ENCODE measurements at places on chromosomes 11 and 22.
A peak's percentile ranks its signal among the peaks of the same experiment; 100 is the strongest.

- H3K36me3 ChIP-seq, result no peaks in the 10 kb centered on the region
- no peak overlapping the region for H3K27ac ChIP-seq
- DNase-seq, result no peak
- H3K4me3 ChIP-seq, result no peak overlapping the region
- H3K27me3 ChIP-seq, result no peaks in the 10 kb centered on the region
These were observed 417.9 kb upstream of the DDI1 start for GRCh38 chr11:103618528-103618927.

- no peak overlapping the region for H3K4me3 ChIP-seq
- peaks cover 16% of the 10 kb centered on the region for H3K4me1 ChIP-seq
- no peaks in the 10 kb centered on the region for H3K27me3 ChIP-seq
- H3K27ac ChIP-seq, result no peak overlapping the region
These were observed 112.9 kb upstream of the GRK3 start for GRCh38 chr22:25451480-25452114.

- peak overlapping the region; percentile 20 for H3K27ac ChIP-seq
- H3K36me3 ChIP-seq, result no peaks in the 10 kb centered on the region
- peak overlapping the region; percentile 85 for H3K4me3 ChIP-seq
- peaks cover 38% of the 10 kb centered on the region for H3K4me1 ChIP-seq
These were observed 874 bp downstream of the ZFTA start for GRCh38 chr11:63767565-63768236.

DNA sequence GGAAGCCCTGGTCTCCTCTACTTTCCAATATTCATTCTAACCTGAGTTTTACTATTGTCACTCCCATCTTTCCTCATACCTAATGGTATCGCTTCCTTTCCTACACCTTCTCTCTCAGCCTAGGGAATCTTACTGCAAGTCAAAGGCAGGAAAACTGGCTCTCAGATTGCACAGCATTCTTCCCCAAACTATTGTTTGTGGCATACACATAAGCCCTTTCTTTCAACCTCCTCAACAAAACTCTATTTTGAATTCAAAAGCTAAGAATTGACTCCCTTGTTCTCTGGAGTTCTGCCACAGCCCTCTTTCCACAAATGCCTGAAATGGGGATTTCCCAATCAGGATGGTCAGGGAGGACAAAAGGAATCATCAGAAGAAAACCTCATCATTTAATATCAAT, 181.5 kb downstream of the FAM76B start:
- H3K27me3 ChIP-seq, result no peaks in the 10 kb centered on the region
- H3K36me3 ChIP-seq, result no peaks in the 10 kb centered on the region
- no peak overlapping the region for H3K4me3 ChIP-seq
- no peak overlapping the region for H3K27ac ChIP-seq
- DNase-seq, result no peak
- no peaks in the 10 kb centered on the region for H3K4me1 ChIP-seq

GRCh38 chr11:134471087-134471715, 59.2 kb upstream of the B3GAT1 start:
- no peak for DNase-seq
- H3K4me1 ChIP-seq, result no peaks in the 10 kb centered on the region
- peaks cover 12% of the 10 kb centered on the region for H3K27me3 ChIP-seq
- no peaks in the 10 kb centered on the region for H3K36me3 ChIP-seq

DNA sequence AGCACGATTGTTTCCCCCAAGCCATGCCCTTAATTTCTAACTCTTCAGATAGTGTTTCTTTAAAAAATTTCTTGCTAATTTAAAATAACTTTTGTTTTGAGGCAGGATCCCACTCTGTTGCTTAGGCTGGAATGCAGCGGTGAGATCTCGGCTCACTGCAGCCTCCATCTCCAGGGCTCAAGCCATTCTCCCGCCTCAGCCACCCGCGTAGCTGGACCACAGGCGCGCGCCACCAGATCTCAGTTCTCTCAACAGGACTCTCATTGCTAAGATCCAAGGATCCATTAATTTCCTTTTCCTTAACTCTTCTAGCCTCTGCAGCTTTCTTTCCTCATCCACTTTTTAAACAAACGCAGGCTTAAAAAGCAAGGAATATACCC, 327 bp upstream of the MED17 start:
- H3K4me1 ChIP-seq, result peaks cover 14% of the 10 kb centered on the region
- peak overlapping the region; percentile 99 for H3K4me3 ChIP-seq
- peak overlapping the region; percentile 98 for H3K27ac ChIP-seq
- H3K27me3 ChIP-seq, result no peaks in the 10 kb centered on the region
- no peak for DNase-seq

DNA sequence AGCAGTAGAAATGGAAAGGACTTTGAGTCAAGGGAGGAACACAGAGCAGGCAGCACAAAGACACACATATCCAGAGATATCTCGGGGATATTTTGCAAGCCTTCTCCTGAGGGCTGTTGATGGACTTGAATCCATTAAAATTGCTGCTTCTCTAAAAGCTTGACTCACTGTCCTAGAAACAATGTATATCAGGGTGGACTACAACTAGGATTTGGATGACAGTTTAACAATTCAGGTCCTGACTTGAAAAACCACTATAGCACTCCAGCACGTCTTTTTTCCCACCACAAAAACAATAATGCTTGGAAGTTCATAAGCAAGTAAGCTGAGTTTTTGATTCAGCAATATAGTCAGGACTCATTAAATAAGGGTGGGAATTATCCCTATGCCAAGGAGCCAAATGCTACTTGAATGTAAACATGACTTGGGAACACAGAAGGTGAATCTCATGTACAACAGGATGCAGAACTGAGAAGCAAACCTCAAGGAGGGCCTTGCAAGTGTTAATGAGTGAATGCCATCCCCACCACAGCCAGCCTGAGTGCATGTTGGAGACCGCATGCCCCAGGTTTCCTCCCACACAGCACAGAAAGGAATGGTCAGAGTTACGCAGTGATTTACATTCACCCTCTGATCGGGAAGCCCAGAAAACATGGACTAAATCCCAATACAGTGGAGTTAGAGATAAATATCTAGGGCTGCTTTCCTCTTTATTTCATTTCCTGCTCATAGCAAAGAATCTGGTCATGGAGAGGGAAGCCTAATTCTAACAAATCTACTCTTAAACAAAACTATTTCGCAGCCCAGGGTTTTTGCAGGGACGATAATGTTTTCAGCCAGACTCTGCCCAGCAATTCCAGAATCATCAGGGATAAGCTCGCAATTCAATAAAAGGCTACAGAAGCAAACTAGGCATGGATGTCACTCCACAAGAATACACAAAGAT, 98.4 kb upstream of the OR9G4 start:
- DNase-seq, result peak; percentile 48
- no peaks in the 10 kb centered on the region for H3K36me3 ChIP-seq
- peaks cover 8% of the 10 kb centered on the region for H3K4me1 ChIP-seq
- H3K27me3 ChIP-seq, result no peaks in the 10 kb centered on the region
- H3K4me3 ChIP-seq, result no peak overlapping the region

- H3K27me3 ChIP-seq, result no peaks in the 10 kb centered on the region
- H3K4me3 ChIP-seq, result no peak overlapping the region
- no peak for DNase-seq
- H3K4me1 ChIP-seq, result peaks cover 6% of the 10 kb centered on the region
These were observed 67.3 kb downstream of the RSF1 start for GRCh38 chr11:77753230-77753629.

GRCh38 chr22:34113381-34113780, 193.1 kb upstream of the LARGE1 start:
- no peaks in the 10 kb centered on the region for H3K4me1 ChIP-seq
- H3K36me3 ChIP-seq, result no peaks in the 10 kb centered on the region
- H3K4me3 ChIP-seq, result no peak overlapping the region
- H3K27me3 ChIP-seq, result peaks cover 14% of the 10 kb centered on the region
- no peak for DNase-seq

DNA sequence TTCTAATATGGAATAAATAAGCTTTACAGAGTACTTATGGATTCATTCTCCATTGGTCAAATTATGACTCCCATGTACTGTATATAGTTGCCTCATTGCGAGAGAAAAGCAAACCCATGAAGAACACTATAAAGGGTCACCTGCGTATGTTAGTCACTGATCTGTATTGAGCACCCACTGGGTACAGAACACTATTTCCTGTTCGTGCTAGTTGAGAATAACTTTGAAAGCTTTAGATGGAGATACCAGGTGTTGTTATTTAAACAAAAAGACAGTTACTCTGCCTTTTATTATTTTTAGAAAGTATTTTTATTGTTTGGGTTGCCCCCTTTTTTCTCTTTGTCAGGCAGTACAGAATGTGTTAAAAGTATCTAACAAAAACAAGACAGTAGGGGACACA, 79.9 kb downstream of the DEUP1 start:
- no peaks in the 10 kb centered on the region for H3K36me3 ChIP-seq
- no peaks in the 10 kb centered on the region for H3K4me1 ChIP-seq
- no peak overlapping the region for H3K27ac ChIP-seq
- no peak overlapping the region for H3K4me3 ChIP-seq
- no peaks in the 10 kb centered on the region for H3K27me3 ChIP-seq

DNA sequence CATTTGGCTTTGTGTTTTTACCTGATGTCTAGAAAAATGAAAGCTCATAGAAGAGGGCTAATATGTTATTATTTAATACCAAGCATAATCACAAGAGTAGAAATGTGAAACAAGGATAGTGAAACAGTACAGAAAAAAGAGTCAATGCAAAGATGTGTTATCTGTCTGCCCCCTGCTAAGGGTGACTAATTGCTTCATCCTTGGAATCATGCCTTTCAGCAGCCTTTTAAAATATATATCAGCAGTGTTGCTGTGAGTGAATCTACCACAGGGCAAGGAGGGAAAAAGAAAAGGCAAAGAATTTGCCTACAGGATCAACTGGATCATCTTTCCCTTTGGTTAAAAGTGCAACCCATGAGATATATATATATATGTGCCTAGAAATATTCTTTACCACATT, 867.2 kb upstream of the RAG2 start:
- no peaks in the 10 kb centered on the region for H3K36me3 ChIP-seq
- peak; percentile 19 for DNase-seq
- no peak overlapping the region for H3K4me3 ChIP-seq
- H3K4me1 ChIP-seq, result no peaks in the 10 kb centered on the region
- no peaks in the 10 kb centered on the region for H3K27me3 ChIP-seq

GRCh38 chr11:20590381-20590780, 9.0 kb upstream of the SLC6A5 start:
- H3K27me3 ChIP-seq, result peaks cover 39% of the 10 kb centered on the region
- DNase-seq, result no peak
- no peaks in the 10 kb centered on the region for H3K36me3 ChIP-seq
- no peak overlapping the region for H3K4me3 ChIP-seq
- no peak overlapping the region for H3K27ac ChIP-seq
- H3K4me1 ChIP-seq, result no peaks in the 10 kb centered on the region

- no peak for DNase-seq
These were observed 21.0 kb upstream of the FNBP4 start for GRCh38 chr11:47788181-47788580.

All from cardiac muscle cell (in vitro differentiated cells and primary cell).